ENCODE measurements at places on chromosomes 13 and 19.

GRCh38 chr13:45786293-45786920, 65.1 kb downstream of the SIAH3 start:
- DNase-seq = no peak

- DNase-seq = no peak
Observed at GRCh38 chr13:19573120-19573716, 11.9 kb upstream of the TPTE2 start.

DNA sequence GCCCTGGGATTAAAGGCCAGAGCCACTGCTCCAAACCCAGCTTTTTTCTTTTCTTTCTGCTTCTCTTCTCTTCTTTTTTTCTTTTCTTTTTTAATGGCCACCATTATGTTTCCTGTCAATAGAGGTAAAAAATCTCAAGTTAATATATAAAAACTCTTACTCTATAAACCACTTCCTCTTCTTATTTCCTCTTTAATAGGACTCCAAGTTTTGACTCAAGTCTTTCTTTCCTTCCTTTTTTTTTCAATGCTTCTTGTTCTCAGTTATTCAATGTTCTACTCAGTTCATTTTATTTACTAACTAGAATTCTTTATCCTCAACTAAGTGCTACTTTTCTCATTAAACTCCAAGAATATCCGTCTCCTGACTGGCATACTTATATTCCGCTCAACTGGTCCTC, 27.1 kb upstream of the MYCBP2 start:
- DNase-seq = no peak

DNA sequence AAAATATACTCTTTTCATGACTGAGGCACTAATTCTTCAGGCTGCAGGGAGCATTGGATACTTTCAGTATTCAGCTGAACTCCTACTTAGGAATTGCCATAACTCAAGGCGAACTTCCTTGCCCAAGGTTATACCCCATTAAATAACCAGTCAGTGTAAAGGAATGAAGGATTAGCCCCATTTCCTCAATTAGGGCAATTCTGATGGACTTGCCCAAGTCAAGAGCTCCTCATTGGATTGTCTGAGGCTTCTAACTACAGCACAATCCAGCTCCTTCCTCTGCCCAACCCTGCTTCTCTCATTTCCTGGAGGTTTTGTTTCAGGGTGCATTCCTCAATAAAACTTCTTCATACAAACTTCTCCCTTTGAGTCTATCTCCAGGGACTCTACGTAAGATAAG, 329.2 kb downstream of the LIG4 start:
- DNase-seq = no peak

- DNase-seq = peak; percentile 66
Observed at GRCh38 chr19:42191855-42192254, 25.6 kb downstream of the DEDD2 start.

DNA sequence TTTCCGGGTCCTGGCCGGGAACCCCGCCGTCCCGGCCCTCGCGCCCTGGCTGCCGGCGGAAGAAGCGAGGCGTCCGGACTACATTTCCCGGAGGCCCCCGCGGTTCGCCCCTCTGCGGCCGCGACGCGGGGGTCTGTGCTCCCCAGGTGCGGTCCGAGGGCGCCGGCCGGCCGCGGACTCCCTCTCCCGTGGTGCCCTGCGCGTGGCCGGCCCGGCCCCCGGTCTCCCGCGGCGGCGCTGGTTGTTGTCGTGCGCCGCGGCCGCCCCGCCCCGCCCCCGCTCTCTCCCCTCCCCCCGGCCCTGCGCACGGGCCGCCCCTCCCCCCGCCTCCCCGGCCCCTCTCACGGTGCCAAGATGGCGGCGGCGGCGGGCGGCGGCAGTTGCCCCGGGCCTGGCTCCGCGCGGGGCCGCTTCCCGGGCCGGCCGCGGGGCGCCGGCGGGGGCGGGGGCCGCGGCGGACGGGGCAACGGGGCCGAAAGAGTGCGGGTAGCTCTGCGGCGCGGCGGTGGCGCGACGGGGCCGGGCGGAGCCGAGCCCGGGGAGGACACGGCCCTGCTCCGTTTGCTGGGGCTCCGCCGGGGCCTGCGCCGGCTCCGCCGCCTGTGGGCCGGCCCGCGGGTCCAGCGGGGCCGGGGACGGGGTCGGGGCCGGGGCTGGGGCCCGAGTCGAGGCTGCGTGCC, at the start of gene KMT2B:
TSS of gene KMT2B (plus strand) at position 339 of the 680 bp plus-strand sequence. CDS start at position 355, 16 bp downstream.
- peak; percentile 95 for DNase-seq

- DNase-seq = no peak
Observed at GRCh38 chr13:44817131-44817671, 172.1 kb downstream of the NUFIP1 start.

DNA sequence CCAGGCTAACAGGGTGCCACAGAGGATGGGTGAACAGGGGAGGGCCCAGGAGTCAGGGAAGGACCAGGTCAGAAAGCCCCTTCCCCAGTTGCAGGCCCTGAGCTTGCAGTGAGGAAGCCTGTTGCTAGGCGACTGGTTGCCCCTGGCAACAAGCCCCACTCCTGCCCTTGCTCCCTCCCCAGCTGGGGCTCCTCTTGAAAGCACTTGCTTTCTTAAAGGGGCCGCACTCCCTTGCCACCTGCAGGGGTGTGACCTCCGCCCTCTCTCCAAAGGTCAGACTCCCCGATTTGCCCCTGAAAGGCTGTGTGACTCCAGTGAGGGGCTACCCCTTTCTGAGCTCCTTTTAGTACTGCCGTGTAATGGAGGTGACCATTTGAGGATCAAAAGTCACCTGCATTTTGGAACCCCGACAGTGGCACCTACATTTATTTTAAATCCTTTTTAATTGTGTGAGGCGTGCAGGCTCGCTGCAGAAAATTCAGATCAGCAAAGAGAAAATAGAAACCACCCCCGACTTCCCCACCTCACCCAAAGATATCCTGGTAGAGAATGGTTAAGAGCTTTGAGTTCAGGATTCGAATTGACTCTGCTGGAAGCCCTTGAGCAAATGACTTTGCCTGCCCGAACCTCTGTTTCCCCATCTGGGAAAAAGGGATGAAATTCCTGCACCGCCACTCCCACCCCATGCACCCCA, 4.8 kb downstream of the FCHO1 start:
- DNase-seq = peak; percentile 17

- no peak for DNase-seq
Observed at GRCh38 chr19:56155124-56155687, 14.1 kb downstream of the ZNF444 start.

GRCh38 chr13:80123945-80124344, 217.0 kb downstream of the SPRY2 start:
- DNase-seq = no peak

DNA sequence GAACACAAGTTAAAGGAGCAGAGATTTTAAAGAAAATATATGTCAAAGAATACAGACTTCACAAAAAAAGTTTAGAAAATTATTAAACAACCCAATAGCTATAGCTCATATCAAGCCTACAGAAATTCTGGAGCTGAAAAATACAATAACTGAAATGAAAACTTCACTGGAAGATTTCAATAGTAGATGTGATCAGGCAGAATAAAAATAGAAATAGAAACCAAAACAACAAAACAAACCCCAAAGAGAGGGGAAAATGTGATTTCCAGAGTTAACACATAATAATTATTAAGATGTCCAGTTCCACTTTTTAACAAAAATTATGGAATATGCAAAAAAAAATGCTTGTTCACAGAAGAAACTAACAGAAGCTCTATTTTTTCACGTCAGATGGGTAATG, 23.6 kb downstream of the LRRC63 start:
- no peak for DNase-seq

GRCh38 chr13:85040215-85040614, 759.0 kb downstream of the SLITRK6 start:
- peak; percentile 90 for DNase-seq

DNA sequence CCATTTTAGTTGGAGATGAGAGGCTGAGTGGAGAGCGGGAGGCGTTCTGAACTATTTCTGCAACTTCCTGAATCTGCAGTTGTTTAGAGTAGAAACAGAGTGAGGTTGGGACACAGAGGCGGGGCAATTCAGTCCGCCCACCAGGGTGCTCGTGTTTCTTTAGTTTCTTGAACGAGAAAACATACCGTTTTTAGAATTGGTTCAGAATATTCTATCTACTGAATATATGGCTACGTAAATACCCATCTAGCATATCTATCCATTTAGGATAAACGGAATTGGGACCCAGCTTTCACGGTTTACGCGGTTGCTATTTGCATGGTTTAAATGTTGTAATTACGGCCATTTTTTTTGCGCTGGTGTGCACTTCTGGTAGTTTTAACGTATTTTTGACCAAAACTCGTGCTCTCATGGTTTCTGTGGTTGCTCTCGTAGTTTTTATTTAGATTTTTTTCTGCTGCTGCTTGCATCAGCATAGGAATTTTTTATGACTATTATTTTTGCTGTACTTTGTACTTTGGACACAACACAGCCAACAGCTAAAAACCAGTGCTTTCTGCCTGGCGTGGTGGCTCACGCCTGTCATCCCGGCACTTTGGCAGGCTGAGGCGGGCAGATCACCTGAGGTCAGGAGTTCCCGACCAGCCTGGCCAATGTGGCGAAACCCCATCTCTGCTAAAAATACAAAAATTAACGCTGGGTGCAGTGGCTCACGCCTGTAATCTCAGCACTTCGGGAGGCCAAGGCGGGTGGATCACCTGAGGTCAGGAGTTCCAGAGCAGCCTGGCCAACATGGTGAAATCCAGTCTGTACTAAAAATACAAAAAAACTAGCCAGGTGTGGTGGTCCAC, 32.7 kb downstream of the TIMM13 start:
- no peak for DNase-seq

DNA sequence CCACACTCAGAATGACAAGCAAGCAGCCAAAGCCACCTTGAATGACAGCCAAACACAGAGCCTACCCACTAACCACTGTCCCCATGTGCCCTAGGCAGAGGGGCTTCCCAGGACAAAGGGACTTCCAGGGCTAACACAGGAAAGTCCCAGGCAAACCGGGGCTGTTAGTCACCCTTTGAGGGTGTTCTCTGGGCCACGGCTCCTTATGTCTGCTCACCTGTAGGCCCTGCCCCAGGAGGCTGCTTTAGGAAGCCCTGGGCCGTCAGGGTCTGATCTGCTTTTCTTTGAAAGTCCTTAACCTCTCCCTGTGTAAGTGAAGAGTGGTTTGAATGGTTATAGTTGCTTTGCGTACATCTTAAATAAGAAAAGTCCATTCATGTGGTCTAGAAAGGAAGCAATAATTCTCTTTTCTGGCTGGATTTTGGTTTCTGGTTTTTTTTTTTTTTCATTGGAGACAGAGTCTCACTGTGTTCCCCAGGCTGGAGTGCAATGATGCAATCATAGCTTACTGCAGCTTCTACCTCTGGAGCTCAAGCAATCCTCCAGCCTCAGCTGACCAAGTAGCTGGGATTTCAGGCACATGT, 161.4 kb downstream of the EFNB2 start:
- no peak for DNase-seq

DNA sequence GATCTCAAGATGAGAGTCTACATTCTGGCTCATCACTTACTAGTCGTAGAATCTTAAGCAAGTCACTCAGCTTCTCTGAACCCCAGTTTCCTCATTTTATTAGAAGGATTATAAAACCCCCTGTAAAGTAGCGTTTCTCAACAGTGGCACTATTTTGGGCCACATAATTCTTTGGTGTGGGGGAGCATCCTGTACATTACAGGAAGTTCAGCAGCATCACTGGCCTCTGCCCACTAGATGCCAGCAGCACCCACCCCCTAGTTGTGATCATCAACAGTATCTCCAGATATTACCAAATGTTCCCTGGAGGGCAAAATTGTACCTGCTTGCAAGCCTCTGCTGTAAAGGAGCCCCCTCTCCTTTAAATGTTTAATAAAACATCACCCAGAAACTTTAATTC, 22.6 kb downstream of the STARD13 start:
- DNase-seq = no peak

- DNase-seq = no peak
Observed at GRCh38 chr13:26784704-26785639, 24.4 kb upstream of the GPR12 start.

GRCh38 chr13:33865945-33866344, 48.0 kb downstream of the RFC3 start:
- DNase-seq = no peak

DNA sequence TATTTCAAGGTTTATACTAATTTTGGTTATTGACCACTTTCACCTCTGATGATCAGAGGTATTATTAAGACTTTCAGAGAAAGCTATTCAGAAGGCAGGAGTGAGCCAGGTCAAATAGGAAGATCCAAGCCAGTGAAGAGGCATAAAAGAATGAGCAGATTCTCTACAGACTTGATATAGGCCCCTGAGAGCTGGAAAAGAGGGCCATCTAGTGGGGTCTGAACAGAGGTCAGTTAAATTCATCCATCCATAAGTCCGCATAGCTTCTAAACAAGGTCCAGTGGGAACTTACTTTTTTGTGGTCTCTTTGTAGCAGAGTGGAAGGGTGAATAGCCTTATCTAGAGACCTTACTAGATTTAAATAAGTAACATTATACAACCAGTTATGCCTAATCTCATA, 126.6 kb upstream of the UFM1 start:
- DNase-seq = no peak

- DNase-seq = no peak
Observed at GRCh38 chr19:42185277-42185676, 32.2 kb downstream of the DEDD2 start.

DNA sequence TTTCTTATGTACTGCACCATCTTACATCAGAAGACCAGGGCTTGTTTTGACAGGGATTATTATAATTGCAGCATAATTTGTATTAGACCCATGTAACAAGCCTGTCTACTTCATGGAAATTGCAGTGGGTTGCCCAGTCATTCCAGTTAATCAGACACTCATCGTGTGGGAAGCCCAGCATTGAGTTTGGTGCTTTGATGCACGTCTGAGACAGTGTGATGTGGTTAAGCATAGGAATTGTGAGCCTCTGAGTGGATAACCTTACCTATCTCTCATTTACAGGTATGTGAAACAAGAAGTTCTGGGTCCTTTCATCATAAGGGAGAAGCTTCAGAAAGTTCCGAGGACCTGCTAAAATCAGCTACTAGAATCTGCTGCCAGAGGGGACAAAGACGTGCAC, 12.8 kb downstream of the RGCC start:
- DNase-seq = no peak

- DNase-seq = no peak
Observed at GRCh38 chr19:14081797-14082674, 3.5 kb downstream of the C19orf67 start.

DNA sequence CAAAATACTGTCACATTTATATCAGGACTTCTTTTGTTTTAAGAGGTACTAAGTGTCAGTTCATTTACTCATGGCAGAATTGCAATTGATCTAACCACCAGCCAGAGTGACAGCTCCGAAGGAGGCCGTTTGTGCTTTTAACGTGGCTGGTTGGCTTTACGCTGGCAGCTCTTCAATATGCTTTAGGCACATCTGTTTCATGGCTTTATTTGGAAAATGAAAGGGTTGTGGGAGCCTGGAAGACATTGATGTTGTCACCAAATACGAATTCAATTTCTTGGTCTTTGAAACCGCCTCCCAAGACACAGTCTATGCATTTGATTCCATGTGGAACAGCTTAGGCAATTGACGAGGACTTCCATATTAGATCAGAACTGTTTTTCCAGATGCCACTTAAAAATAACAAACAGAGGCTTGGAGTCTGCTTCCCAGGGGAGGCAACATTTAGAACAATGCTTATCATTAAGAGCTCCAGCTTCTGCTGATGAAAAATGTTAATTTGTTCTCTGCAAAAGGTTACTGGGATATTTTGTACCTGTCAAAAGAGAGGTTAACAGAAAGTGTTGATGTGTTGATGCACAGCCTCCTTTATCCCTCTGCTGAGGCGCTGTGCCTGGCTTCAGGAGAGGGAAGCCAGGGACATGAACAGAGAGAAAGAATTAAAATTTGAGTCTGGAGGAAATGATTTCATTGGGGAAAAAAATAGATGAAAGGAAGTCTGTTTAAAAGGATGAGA, 64.0 kb upstream of the TNFRSF19 start:
- no peak for DNase-seq
